ENCODE measurements at places on chromosomes 13 and 19. TPM values are rescaled to one million over a fixed set of nuclear protein-coding genes. Genes with fewer than 3 reads are reported as not detected.

The ZNF627 gene
- 10.8 TPM for polyA plus RNA-seq

The PROZ gene
- polyA plus RNA-seq = not detected

The YJU2 gene
- polyA plus RNA-seq = 55.8 TPM

The VAV1 gene
- polyA plus RNA-seq = 0.66 TPM

The SCN1B gene
- polyA plus RNA-seq = 67.9 TPM

The CNN1 gene
- polyA plus RNA-seq = 3.1 TPM

The PTH2 gene
- not detected for polyA plus RNA-seq

The KLK12 gene
- 0.51 TPM for polyA plus RNA-seq

The LEUTX gene
- not detected for polyA plus RNA-seq

The SUCLA2 gene
- 17.8 TPM for polyA plus RNA-seq

The VSIG10L gene
- polyA plus RNA-seq = 1.5 TPM

The FXYD3 gene
- polyA plus RNA-seq = 0.78 TPM

The IGFL1 gene
- not detected for polyA plus RNA-seq

The ASF1B gene
- 127 TPM for polyA plus RNA-seq

The TMEM190 gene
- polyA plus RNA-seq = not detected

The CGB5 gene
- not detected for polyA plus RNA-seq

The SLITRK5 gene
- polyA plus RNA-seq = 0.64 TPM

The KLK13 gene
- not detected for polyA plus RNA-seq

The CPT1C gene
- polyA plus RNA-seq = 65.1 TPM

The ZNF541 gene
- polyA plus RNA-seq = 0.08 TPM

The PNMA8B gene
- 21.3 TPM for polyA plus RNA-seq

The B3GNT3 gene
- polyA plus RNA-seq = not detected

The GPR183 gene
- polyA plus RNA-seq = 0.95 TPM

The GPR12 gene
- polyA plus RNA-seq = 1.6 TPM

The NCAN gene
- polyA plus RNA-seq = 37.8 TPM

The ENOX1 gene
- polyA plus RNA-seq = 3.6 TPM

The CYP4F8 gene
- not detected for polyA plus RNA-seq

The CSNK1G2 gene
- 83.7 TPM for polyA plus RNA-seq

The CYP4F2 gene
- polyA plus RNA-seq = not detected

The FBXL12 gene
- 15.3 TPM for polyA plus RNA-seq

The ZNF667 gene
- polyA plus RNA-seq = 2.7 TPM

The NCR1 gene
- not detected for polyA plus RNA-seq

The KLF1 gene
- polyA plus RNA-seq = 1.3 TPM

Measured in brain (organoid and tissue), 16 donors.